ENCODE measurements at places on chromosomes 13 and 19.

DNA sequence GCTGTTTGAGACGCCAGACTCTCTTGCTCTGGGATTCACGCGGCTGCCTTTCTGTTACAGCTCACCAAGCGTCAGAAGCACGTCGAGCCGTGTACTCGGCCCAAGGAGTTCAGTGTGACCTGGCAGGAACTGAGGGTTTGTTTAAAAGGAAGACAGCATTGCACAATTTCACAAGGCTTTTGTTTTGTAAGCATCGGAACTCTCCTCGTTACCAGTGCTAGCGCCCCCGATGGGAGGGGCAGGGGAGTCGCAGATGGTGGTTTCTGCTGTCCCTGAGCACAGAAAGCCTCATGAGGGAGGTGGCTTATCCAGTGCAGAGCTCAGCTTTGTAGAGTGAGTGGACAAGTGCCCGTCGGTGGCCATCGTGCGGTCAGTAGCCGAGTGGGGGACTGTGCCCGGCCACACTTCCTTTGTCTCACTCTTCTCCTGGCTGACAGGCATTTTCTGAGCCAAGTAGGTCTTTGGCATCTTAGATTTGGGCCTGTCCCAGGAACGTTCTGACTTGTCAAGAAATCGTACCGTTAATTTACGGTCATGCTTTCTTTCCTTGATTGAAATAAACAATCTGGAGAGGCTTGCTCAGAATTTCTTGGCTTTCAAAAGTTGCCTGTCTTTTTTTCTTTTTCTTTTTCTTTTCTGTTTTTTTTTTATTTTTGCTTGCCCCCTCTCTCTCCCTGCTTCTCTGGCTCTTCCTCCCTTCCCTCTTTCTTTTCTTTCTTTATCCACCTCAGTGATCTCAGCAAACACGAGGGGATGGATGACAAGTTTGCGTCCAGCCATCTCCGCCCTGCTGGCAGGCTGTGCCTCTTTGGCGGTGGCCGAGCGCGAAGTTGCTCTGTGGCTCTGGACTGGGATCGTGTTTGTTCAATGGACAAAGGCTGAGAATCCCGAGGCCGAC is 7.7 kb downstream of the KDM4B start:
- DNase-seq, result no peak

DNA sequence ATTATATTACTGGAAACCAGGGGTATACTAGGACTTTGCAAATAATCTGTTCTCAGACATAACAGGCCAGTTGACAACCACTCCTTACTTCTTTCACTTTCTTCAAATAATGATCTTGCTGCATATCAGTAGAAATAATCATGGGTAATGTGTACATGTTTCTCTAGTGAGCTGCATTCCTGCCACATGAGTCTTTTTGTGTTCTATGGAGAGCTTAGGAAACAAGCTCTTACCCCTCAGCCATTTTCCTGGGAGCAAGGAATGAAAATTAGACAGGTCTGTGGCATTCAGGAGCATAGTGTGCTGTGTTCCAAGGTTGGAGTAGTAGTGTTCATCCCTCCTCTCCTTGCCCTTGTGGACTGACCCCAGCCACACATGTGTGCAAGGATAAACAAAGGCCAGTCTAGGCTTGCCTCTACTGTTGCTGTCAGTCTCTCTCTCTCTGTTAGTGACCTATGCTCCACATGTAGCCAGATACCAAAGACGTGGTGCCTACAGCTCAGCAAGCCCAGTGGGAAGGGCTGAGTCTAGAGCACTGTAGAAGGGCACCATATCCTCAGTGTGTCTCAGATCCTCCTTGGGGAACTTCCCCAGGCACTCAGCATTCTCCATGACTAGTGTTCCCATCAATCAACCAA is 11.5 kb upstream of the OXGR1 start:
- DNase-seq, result no peak

DNA sequence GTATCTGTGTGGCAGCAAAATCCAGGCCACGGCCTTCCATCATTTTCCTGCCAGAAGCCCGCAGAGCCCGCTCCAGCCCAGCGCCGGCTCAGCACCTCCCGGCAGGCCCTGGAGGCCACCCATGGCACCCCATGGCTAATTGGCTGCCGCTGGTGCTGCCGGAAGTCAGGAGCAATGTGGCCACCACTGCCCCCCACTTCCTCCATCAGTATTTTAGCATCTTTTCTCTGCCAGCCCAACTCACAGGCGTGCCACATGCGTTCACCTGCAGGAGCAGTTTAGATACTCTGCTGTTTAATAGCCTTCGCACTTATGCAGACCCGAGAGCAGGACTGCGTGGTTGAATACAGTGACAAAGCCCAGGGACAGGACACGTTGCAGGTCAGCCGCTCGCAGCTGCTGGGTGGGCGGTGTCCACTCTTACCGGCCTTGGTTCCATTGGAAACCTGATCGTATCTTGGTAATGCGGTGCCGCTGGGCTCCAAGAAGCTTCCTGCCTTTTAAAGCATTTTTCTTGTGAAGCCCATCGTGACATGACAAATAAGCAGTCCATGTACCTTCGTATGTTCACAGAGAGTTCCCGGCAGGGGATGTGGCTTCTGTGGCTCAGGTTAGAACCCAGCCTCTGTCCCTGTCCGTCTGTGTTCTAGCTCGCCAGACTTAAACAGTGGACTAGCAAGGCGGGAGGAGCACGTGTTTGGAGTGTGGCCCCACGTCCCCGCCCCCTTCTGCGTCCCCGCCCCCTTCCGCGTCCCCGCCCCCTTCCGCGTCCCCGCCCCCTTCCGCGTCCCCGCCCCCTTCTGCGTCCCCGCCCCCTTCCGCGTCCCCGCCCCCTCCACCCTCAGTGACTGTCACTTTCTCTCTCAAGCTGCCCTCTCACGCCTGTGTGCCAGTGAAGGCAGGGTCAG is 162.0 kb upstream of the SOX1 start:
- no peak for DNase-seq

GRCh38 chr13:109647053-109647452 is 139.3 kb downstream of the IRS2 start:
- no peak for DNase-seq

GRCh38 chr19:49669516-49669915 is 3.8 kb downstream of the BCL2L12 start:
- no peak for DNase-seq

DNA sequence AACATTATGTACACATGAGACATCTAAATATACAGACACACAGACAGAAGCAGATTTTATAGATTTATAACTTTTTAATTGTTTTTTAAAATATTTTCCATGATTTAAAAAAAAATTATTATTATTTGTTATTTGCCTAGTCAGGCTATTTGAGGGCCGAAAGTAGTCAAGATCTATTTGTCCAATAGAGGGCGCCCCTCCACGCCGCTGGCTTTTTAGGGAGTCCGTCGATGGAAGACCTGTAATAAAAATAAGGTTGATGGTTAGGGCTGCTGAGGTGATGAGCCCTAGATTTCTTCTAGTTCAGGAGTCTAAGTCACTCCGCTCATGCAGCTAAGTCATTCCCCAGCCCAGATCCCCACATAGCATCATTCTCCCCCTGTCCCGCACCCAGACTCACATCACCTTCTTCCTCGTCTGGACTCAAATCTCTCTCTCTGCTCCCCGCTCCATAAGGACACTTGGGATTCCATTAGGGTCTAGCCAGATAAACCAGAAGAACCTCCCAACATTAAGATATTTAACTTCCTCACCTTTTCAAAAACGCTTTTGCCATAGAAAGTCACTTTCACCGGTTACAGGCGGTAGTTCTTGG is 33.9 kb upstream of the CEACAM21 start:
- DNase-seq, result peak; percentile 25

GRCh38 chr13:77031656-77032243 is 4.8 kb upstream of the FBXL3 start:
- no peak for DNase-seq

- no peak for DNase-seq
Measured at GRCh38 chr13:57123681-57124080, 17.0 kb upstream of the PRR20A start.

- no peak for DNase-seq
Measured at GRCh38 chr13:43401361-43401760, 378.0 kb downstream of the DNAJC15 start.

DNA sequence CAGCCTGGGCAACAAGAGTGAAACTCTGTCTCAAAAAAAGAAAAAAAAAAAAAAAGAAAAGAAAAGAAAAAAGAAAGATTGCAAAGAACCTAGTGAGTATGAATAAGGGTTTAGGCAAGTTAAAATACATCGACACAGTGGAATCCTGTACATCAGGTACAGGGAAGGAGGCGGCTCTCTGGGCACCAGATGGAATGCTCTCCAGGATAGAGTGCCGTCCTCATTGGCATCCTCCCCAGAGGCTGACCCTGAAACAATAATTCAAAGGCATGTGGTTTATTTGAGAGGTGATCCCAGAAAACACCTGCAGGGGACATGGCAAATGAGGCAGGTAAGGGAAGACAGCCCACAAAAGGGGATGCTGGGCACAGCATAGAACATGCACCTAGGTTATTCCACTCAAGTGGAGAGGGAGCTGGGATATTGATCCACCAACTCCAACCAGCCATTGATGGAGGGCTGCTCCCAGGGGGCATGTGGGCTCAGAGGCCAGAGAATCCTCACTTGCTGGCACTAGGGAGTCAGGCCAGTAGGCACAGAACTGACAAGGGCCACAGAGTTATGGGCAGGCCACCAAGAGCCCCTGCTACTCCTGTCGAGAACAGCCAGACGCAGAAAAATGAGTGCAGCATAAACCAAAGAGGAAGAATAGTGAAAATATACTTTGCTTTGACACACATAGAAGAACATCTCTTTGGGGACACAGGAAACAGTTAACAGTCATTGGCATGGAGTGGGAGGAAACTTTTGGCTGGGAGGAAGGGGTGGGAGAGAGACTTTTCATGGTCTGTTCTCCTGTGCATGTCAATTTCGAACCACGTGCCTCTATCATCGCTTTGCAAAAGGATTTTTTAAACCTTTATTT is 4.2 kb downstream of the TSPAN16 start:
- no peak for DNase-seq
